ENCODE measurements at places on chromosomes 2 and 18.

GRCh38 chr2:157367704-157368103 is 42.1 kb upstream of the ERMN start:
- no peak for DNase-seq

- DNase-seq, result no peak
These were observed 133.9 kb downstream of the MTCL1 start for GRCh38 chr18:8839281-8839680.

DNA sequence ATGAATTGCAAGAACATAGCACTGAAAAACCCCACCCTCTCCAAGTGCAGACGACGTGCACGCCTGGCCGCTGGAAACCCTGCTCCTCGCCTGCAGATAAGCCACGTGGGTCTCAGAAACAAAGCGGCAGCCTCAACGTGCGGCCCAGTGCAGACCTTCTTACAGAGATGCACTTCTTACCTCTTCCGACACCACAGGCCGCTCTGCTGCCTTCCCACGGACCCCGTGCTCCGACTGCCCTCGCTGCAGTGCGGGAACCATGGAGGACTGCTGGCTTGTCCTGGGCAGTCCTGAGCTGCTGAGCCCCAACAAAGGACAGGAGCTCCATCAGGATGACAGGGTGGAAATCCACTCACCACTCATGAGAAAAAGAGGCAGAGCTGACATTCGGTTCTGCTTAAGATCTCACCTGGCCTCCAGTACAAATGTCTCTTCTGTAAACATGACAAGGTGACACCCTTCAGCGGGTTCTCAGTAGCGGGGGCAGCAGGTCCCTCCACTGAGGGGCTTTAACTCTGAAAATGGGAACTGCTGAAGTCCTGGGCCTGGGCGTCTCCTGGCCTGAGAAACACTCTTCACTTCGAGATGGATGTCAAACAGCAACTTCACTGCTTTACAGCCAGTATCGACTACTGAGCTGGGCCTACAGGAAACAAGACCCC is 6.2 kb downstream of the COPS9 start:
- peak; percentile 1 for DNase-seq

GRCh38 chr18:13452871-13453680 is 234.5 kb downstream of the LDLRAD4 start:
- DNase-seq, result no peak

GRCh38 chr2:10634495-10634894 is 55.3 kb downstream of the NOL10 start:
- no peak for DNase-seq

DNA sequence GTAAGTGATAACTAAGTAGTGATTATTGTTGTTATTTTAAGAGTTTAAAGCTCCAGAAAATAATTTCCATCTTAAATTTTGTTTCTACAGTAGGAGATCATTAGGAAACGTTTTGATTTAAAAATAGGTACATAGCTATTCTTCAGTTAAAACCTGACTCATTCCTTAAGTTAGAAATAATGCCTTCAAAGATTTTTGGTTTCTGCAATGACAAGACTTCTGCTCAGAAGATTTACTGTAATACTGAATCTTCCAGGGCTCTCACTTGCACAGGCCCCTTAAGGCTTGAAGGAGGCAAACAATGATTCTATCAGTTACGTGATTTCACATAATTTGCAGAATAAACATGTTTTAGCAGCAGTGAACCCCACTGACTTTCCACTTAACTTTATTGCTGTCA is 333.7 kb downstream of the RAD51AP2 start:
- DNase-seq, result no peak

DNA sequence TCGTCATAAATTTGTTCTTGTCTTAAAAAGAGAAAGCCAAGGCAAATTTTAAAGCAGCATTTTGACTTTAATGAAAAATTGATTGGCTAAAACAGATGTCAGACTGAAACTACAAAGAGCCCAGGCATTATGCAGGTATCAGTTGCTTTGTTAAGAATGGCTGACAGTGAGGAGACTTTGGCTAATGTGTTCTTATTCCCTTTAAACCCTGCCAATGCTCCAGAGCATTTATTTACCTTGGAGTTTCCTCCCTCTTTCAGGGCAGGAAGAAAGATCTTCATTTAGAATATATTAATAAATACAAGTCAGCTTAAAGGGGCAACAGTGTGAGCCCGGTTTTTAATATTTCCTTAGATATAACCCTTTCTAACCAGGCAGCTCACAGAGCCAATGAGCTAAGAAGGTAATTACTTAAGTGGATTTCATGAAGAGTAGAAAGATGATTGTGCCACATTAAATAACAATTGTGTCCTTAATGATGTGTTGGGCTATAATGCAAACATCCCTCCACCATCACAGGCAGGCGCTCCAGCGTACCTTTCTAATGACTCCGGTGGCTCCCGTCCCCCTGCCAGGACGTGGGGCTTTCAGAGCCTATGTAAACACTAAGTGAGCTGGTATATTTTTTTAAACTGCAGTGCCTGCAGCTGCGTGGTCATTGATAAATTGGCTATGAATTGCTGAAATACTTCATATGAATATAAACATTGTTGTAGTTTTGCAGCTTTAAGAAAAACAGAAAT is 349.4 kb upstream of the POU3F3 start:
- DNase-seq, result no peak

GRCh38 chr2:88897715-88898114 is 206.2 kb downstream of the RPIA start:
- DNase-seq, result no peak

- DNase-seq, result no peak
These were observed 237.8 kb downstream of the WDR7 start for GRCh38 chr18:56888978-56889377.

DNA sequence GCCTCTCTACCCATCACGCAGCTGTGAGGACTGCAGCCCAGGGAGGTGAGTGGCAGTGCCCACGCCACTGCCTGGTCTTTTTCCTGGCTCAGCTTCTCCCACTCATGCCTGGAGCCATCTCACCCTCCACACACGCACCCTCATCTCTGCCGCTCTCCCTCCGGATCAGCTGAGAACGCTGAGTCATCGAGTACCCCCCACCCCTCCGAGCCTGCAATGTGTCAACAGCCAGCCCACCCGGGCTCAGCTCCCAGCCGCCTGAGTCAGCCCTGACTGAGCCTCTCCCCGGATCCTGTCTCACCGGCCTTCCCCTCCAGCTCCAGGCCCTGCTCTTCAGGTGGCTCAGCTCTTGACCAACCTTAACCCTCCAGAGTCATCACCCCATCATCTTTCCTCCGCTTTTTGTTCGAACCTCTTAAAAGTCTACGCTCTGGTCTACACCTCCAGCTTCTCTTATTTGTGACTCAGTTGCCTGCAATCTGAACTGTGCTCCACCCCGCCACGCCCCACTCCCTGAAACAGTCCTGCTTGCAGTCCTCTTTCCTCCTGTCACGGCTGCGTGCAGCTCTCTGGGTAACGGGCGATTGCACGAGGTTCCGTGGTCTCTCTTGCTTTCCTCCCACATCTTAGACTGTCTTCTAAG is 94.4 kb upstream of the ASAP2 start:
- no peak for DNase-seq

DNA sequence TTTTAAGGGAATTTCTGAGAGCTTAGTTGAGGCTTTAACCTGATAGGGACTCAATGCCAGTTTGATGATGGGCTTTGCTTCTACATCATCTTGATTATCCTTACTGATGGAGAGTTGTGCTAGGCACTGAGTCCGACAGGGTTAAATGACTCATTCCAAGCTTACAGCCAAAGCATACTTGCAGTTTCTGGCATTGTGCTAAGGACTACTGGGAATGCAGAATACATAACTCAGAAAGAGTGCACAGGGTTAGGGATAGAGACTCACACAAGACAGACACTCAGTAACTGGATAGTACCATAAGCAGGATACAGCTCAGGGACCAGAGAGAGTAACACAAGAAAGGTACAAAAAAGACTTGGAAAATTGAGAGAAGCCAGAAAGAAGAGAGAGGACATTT is 94.1 kb upstream of the SLC14A2 start:
- no peak for DNase-seq

- no peak for DNase-seq
These were observed 357.9 kb downstream of the THSD7B start for GRCh38 chr2:137123226-137123625.

DNA sequence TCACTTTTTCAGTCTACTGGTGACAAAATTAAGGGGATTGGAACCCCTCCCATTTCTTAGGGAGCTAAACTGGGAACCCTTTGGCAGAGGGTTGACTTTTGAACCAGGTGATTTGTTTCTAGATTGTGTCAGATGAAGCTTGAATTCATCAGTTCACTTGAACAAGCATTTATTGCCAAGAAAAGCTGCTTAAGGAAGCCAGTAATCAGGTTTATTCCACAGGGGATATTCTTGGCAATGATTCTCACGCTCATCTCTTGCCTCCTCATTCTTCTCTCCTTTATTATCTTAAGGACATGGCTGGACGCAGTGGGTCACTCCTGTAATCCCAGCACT is 101.0 kb downstream of the ALPK2 start:
- no peak for DNase-seq

DNA sequence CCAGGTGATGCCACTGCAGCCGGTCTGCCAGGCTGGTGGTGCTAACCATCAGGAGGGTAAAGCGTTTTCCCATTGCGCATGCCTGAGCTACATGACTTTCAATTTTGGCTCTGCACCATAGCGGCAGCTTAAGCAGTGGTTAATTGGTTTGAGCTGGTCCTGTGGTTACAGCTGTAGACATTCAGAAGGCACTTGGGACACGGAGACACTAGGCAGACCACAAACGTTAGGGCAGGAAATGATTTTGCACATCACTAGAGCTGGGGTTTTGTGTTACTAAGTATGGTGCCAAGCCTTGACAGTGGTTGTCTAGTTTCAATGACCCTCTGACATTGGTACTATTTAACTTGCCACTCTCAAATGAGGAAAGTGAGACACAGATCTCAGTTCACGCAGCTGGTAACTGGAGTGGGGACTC is 28.9 kb upstream of the CNOT11 start:
- DNase-seq, result peak; percentile 6

DNA sequence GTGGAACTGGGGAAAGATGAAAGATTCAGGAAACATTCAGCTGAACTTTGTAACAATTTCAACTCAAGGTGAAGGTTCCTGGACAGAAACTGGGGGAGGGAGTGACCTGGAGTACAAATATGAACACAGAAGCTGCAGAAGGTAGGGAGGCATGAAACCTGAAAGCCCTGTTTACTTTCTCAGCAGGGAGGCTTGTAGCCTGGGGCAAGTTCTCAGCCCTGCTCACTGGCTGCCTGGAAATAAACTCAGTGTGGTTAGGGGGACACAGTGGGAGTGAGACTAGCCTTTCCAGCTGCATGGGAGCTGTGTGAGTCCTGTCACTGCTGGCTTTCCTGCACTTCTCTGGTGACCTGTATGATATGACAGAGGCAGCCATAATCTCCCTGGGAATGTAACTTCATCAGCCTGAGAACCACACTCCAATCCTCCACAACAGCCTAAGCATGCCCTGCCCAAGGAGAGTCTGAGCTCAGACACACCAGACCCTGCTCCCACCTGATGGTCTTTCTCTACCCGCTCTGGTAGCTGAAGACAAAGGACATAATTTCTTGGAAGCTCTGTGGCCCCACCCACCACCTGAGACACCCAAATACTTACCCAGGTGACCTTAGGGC is 77.0 kb downstream of the ZSWIM2 start:
- DNase-seq, result no peak

DNA sequence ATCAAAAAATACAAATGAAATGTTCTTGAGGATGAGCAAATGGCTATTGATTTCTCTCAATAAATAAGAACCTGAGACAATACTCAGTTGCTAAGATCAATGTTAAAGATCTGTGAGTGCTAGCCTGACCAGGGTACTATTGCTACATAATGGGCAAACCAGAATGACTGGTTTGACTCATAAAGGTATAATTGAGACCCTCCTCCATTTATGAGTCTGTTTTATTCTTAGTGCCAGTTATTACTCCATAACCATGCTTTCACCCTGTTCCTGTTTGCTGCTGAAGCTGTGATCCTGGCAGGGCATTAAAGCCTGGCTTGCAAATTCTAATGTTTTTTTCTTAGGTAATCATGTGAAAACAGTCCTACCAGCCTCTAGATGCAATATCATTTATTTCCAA is 56.6 kb upstream of the PPM1B start:
- no peak for DNase-seq

DNA sequence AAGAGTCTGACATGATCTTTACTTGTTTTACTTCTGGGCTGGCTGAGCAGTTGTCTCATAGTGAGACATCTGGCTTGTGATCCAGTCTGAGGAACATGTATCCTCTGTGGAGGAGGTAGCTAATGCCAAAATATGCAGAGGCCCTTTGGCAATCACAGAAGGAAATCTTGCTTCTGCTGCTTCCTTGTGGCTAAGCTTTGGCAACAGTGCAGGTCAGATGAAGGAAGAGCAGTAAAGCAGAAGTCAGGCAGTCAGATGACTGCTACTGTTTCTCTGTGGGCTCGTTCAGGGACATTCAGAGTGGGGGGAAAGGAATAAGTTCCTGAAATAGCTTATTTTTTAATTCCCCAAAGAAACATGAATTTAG is 22.3 kb downstream of the DOK1 start:
- DNase-seq, result no peak

DNA sequence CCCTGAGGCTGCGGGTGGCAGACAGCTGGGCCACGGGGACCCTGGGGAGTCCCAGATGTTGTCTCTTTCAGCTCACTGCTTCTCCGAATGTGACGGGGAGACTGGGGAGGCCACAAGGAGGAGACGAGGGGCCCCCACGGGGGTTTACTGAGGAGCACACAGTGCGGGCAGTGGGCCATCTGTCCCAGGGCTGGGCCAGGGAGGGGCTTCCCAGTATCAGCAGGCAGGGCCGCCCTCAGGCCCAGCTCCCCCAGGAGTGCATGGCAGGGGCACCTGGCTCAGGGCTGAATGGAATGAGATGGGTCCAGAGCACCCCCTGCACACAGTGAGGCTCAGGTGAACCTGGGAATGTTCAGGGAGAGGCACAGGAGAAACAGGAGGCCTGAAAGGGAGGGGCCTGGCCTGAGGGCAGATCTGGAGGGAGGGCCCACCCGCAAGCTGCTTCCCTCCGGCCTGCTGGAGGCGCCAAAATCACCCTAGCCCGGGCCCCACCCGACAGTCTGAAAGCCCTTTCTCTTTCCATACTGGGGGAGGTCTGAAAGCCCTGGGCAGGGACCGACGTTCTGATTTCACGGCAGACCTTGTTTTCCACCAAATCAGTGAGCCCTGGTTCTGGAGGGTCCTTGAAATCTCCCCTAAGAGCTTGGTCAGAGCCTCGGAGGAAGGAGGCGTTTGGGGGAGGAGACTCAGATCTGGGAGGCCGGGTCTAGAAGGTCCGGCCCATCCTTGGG is 35.5 kb upstream of the PTMA start:
- DNase-seq, result no peak

DNA sequence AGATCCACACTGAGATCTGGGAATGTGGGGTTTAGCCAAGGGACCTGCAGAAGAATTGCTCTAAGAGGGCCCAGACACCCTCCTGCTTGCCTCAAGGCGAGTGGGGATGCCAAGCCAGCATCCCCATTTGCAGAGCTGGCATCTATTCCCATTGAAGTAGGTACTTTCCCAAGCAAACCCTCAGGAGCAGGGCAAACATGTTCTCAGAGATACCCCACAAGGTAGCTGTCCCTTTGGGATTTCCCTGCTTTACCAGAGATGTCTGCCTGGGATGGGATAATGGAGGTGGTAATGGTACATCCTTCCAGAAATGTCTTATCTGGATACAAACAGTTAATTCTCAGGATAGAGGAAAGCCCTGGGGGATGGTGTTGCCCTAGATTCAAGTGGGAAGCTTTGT is 51.2 kb downstream of the GYPC start:
- DNase-seq, result no peak

GRCh38 chr2:193153576-193153975 is 958.8 kb upstream of the TMEFF2 start:
- DNase-seq, result no peak

GRCh38 chr2:151302879-151303278 is 13.4 kb upstream of the NMI start:
- DNase-seq, result no peak

- no peak for DNase-seq
These were observed 106.8 kb downstream of the CYP26B1 start for GRCh38 chr2:72040629-72041571.
